ENCODE measurements at places on chromosomes 11 and 22.

GRCh38 chr22:34886812-34887211 lies 179.1 kb upstream of the ISX start:
- no peaks in the 10 kb centered on the region for H3K27me3 ChIP-seq
- H3K4me3 ChIP-seq = no peak overlapping the region
- no peaks in the 10 kb centered on the region for H3K4me1 ChIP-seq
- no peak for DNase-seq
- H3K36me3 ChIP-seq = no peaks in the 10 kb centered on the region
- no peak overlapping the region for H3K27ac ChIP-seq

- no peak overlapping the region for H3K4me3 ChIP-seq
- H3K4me1 ChIP-seq = peaks cover 7% of the 10 kb centered on the region
- peaks cover 6% of the 10 kb centered on the region for H3K36me3 ChIP-seq
- DNase-seq = no peak
These were observed 43.3 kb downstream of the ARRB1 start for GRCh38 chr11:75308116-75308515.

DNA sequence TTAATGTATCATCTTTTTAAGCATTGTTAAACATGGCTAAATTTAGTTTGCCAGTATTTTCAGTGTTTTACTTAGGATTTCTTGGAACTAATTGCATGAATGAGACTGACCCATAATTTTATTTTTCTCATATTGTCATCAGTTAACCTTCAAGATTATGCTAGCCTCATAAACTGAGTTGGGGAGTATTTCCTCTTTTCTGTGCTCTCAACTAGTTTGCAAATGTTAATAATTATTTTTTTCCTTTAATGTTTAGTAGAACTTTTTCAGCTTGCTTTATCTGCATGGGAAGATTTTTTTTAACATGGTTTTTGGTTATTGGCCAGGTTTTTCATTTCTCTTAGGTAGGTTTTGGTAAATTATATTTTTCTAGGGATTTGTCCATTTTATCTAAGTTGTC lies 235.4 kb upstream of the SESN3 start:
- no peak overlapping the region for H3K4me3 ChIP-seq
- H3K27me3 ChIP-seq = no peaks in the 10 kb centered on the region
- H3K4me1 ChIP-seq = no peaks in the 10 kb centered on the region
- DNase-seq = no peak

GRCh38 chr22:24601217-24602104 lies 1.5 kb upstream of the GGT1 start:
- no peaks in the 10 kb centered on the region for H3K27me3 ChIP-seq
- H3K36me3 ChIP-seq = no peaks in the 10 kb centered on the region
- no peak overlapping the region for H3K27ac ChIP-seq
- H3K4me3 ChIP-seq = peak overlapping the region; percentile 35
- DNase-seq = peak; percentile 54

Measured in common myeloid progenitor, CD34-positive (primary cell).